Karpas-422 (cell line): ENCODE measurements at places on chromosomes 3 and 15.

- DNase-seq: no peak
Observed at GRCh38 chr3:188605905-188606304, 451.9 kb downstream of the LPP start.

- DNase-seq: no peak
Observed at GRCh38 chr3:152459572-152459971, 190.8 kb downstream of the MBNL1 start.

- DNase-seq: peak; percentile 47
Observed at GRCh38 chr3:55899887-55900286, 412.8 kb upstream of the WNT5A start.

DNA sequence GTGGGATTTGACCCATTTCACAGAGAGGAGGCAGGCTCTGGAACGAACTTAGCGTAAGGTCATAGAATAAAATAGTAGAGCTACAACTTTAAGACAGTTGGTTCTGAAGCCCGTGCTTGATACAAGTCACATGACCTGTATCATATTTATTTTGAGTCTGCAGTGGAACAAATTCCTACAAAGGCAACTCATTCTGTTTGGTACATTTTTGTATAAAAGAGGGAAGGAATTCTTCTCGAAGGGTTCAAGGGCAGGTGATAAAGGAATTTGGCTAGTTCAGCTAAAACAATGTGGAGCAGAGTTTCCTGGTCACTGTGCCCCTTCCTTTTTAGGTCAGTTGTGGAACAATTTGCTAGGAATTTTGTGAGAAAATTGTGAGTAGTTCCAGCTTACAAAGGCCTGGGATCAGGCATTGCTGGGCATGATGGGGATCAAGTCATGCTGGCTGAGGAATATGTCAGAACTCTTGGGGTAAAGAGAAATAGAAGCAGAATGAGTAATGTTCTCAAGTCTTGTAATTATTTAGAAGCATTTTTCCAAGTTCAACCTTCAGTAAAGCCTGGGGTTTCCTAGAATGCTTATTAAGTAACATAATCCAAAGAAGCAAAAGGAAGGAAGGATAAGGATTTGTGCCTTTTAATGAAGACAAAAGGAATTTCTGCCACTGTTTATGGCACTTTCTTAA is 19.1 kb downstream of the USP3 start:
- no peak for DNase-seq

- DNase-seq: no peak
Observed at GRCh38 chr3:144963810-144964209, 992.2 kb downstream of the DIPK2A start.

DNA sequence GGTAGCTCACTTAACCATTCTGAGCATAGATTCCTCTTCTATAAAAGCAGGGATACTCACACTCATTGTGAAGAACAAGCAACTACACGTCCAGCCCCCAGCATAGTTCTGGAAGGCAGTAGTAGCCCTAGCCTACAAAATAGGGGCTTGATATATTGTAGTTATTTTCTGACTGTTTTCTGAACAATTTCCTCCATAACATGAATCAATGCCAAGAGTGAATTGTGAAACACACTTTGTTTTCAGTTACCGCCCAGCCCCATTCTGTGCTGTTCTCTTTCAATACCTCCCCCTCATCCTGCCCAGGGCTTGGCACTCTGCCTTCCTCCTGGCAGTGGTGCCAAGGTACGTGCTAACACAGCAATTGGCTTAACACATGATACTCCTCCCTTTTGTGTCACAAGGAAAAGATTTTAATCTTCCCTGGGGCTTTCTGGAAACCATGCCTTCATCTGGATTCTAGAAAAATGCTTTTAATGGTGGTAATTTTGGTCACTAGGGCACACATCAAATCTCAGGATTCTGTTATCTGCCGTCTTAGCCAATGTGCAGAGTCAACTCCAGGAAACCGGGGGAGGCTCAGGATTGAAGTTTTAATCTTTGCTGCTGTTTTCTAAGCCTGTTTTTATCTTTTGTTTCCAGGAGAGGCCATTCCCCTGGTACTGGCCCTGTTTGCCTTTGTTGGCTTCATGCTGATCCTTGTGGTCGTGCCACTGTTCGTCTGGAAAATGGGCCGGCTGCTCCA is 37.2 kb downstream of the IL20RB start:
- no peak for DNase-seq

DNA sequence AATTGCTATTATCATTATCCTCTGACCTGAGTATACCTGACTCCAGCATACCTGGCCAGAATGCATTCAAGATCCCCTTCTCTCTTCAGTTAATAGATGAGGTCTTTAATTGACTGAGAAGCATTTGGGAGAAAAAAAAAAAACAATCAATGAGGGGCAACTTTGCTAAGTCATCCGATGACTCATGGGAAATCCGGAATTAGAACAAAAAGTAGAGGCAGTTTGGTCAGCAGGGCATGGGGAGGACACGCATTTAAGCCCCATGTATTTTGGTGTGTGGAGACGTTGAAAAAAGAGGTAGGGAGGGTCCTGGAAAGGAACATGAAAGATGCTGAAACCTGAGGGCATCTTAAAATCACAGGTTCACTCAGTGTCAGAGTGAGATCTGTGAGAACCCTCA is 256.2 kb downstream of the RORA start:
- DNase-seq: no peak
